Lower lobe of right lung (tissue), 2 donors: ENCODE measurements at places on chromosomes 4 and X. TPM values are rescaled to one million over a fixed set of nuclear protein-coding genes. Genes with fewer than 3 reads are reported as not detected.

DNA sequence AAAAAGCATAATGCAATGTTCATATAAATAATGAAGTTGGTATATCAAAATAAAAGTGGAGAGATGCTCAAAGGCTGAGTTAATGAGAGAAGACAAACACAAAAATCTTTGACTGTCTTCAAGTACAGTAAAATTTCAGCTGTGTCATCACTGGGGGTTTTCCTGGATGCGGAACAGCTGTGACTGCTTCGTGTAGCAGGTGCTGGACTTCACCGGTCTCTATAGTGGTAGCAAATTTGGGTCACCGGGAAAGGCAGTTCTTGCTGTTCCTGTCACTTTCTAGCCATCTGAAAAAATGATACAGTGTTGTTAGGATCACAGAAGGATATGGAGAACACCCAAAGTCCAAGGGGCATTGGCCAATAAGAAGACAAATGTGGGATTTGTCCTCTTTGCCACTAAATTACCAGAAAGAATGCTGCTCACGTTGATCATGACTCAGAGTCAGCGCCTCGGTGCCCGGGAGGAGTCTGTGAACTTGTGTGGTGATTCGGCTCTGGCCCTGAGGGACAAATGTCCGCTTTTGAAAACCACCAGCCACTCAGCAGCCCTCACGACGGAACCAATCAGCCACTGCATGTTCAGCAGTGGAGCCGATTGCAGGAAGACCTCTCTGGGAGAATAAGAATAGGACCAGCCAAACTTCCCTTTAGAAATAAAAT is 230.1 kb upstream of the FAT1 start:
- no peak for DNase-seq

DNA sequence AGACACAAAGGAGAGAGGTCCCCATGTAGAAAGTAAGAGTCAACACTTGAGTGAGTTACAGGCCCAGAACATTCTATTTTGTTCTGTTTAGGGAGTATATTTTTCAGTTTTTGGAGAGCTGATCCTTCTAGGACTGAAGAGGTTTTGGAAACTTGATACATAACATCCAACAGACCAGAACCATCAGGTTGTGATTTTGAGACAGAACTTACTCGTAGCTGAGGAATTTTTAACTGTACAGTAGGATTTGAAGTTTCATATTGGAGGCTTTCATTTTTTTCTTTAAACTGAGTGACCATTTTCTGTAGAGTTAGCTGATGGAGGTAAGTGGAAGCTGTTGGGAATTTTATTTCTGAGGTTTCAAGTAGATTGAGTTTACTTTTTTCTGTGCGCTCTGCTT is 73.3 kb downstream of the NCAPG start:
- no peak for DNase-seq

DNA sequence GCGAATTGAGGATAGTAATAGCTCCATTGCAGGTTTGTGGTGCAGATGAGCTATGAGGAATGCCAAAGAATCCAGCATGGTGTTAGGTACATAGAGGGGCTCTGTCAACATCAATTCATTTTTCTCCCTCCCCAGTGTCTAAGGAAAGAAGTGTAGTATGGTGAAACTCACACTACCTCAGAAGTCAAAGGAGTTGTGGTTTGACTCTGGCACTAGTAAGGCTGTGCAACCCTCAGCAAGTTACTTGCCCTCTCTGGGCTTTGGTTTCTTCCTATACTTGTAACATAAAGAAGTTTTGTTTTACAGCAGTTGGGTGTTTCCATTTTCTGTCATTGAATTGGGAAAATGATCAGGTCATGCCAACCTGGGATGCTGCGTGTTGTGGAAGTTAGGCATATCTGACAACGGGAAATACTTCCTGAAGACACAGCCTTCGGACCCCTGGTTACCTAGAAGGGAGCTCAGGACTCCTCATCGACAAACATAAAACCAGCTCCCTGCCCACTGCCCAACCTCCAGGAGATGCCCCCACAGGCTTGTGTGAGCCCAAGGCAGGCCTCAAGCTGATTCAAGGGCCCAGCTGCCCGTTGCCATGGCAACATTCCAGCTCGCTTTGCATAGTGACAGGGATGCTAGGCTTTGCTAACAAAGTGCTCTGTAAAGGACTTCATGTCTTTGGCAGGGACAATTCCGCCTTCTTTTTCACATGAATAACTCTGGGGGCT is 71.4 kb downstream of the RTL5 start:
- DNase-seq, result no peak

Gene GSX2
- total RNA-seq, result not detected

Gene IL15
- total RNA-seq, result 9.7 TPM

DNA sequence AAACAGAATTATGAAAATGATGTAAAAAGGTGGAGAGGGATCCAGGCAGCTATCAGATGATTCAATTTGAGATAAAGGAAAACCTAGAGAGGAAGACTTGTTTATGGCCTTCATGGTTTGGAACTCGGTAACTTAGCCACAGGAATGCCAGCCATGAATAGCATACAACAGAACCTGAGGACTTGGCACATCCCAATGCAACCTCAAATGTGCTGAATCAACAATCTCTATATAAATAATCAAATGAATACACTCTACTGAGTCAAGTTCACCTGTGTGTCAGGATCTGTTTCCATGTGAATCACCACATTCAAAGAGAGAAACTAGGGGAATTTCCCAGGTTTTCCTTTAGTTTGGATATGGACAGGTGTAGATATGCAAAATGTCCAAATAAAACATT is 86.9 kb downstream of the MBNL3 start:
- DNase-seq, result no peak

- no peak for DNase-seq
Measured at GRCh38 chr4:69653147-69653546, at the start of gene UGT2A1. TSS of gene UGT2A1 (minus strand) at chr4:69653247. CDS start at chr4:69647644, 5,603 bp downstream.

Gene CT45A9
- total RNA-seq, result not detected

- no peak for DNase-seq
Measured at GRCh38 chr4:147778942-147779341, 47.1 kb downstream of the ARHGAP10 start.

Gene UNC5C
- 5.1 TPM for total RNA-seq

DNA sequence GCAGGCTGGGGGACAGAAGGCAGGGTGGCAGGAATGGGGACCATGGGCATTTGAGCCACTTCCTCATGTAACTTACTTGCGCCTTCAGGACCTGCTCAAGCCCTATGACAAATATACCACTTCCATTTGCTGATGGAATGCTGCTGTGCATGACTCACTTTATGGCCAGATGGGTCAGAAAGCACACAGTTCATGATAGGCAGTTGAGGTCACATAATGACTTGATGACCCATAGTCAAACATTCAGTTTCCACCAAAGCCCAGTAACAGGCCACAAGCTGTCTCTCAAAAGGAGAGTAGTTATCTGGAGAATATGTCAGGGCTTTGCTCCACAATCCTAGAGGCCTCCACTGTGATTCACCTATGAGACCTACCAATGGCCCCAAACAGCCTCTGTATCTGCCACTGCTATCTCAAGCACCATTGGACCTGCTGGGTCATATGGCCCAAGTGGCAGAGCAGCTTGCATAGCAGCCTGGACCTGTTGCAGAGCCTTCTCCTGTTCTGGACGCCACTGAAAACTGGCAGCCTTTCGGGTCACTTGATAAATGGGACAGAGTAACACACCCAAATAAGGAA is 5.3 kb upstream of the PAPSS1 start:
- DNase-seq, result no peak

DNA sequence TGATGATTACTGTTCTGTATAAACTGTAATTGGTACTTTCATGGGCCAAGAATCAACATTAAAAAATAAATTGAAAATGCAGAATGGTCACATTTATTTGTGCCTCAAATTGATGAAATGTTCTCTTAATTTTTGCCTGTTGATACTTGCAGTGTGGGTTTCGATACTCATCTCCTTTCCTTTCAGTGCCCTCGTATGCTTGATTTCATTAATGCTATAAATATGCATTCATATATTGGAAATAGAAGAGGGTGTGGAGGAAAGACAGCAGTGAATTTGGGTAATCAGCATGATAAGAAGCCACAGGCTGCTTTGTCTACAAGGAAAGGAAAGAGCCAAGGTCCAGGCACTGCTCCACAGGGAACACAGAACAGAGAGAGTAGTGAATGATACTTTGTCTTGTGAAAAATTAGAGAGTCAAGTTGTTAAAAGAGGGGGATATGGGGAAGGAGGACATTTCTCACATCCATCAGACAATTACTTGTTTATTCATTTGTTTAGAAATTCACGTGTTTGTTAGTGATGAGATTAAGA is 1.0 kb upstream of the DDX60 start:
- DNase-seq, result no peak

GRCh38 chr4:167233685-167234315 is 494 bp downstream of the SPOCK3 start:
- DNase-seq, result no peak

DNA sequence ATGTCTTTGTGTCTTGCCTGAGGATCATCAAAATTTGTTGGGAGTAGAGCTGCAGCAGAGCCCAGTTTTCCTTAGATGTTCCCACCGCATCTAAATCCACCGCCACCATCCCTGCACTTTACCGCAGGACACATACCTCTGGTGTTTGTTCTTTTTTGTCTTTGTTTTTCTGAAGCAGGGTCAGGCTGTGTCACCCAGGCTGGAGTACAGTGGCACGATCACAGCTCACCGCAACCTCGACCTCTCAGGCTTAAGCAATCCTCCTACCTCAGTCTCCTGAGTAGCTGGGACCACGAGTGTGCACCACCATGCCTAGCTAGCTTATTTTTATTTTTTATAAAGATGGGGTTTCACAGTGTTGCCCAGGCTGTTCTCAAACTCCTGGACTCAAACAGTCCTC is 4.6 kb downstream of the ENOPH1 start:
- DNase-seq, result no peak
